Activated T-cell treated with anti-CD3 and anti-CD28 coated beads for 24 hours (primary cell): ENCODE measurements at places on chromosomes 2 and 18.

DNA sequence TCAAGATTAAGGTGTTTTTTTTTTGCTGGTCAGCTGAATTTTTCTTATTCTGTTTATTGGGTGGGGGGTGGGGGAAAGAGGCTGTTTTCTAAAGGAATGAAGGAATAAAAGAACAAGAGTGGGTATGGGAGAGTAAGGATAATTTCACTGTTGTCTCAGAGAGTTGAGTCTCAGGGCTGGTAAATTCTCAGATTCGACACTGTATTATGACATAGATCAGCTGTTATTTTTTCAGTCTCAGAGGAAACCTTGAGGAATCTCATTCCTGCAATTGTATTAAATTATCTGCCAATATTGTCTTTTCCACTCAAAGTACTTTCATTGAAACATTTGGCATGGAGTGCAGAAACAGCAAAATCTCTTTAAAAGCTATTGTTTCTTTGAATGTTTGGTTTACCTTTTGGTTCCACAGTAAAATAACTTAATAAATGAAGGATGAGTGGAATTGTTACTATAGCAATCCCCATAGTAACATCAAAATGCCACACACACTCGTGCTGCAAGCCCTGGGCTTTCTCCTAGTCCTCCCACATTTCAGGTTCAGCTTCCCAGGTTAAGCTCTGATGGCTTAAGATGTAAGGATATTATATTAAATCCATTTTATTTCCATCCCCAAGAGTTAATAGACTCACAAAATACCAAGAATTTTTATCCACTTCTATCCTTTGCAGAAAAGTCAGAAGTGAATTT is 478.7 kb upstream of the TCF4 start:
- no peak for DNase-seq

GRCh38 chr2:151805343-151805742 is 22.9 kb downstream of the ARL5A start:
- DNase-seq: no peak

GRCh38 chr2:286774-287392 is 1.0 kb downstream of the ALKAL2 start:
- DNase-seq: no peak

GRCh38 chr18:31273812-31274527 is 44.0 kb upstream of the DSG1 start:
- DNase-seq: no peak

DNA sequence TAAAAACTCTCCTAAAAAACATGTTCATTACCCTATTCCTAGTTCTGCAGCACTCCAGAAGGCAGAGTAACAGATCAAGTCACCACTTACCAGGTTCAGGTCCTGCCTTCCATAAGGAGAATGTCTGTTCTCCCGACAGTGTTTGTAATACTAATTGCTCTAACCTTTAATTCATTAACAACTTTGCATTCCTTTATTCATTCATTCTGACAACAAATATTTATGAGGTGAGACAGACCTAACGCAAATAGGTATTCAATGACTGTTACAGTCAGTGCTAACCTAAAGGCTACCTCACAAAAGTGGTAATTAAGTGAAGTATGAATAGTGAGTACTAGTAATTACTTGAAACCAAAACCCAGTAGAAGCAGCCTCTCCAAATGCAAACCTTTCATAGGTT is 224.0 kb downstream of the AFF3 start:
- no peak for DNase-seq

- DNase-seq: no peak
Observed at GRCh38 chr2:605674-606608, 71.3 kb downstream of the TMEM18 start.

- no peak for DNase-seq
Observed at GRCh38 chr2:5691985-5692529, at the start of gene SOX11. Gene SOX11 (plus strand): TSS chr2:5692384. CDS start chr2:5692722, 338 bp downstream.

DNA sequence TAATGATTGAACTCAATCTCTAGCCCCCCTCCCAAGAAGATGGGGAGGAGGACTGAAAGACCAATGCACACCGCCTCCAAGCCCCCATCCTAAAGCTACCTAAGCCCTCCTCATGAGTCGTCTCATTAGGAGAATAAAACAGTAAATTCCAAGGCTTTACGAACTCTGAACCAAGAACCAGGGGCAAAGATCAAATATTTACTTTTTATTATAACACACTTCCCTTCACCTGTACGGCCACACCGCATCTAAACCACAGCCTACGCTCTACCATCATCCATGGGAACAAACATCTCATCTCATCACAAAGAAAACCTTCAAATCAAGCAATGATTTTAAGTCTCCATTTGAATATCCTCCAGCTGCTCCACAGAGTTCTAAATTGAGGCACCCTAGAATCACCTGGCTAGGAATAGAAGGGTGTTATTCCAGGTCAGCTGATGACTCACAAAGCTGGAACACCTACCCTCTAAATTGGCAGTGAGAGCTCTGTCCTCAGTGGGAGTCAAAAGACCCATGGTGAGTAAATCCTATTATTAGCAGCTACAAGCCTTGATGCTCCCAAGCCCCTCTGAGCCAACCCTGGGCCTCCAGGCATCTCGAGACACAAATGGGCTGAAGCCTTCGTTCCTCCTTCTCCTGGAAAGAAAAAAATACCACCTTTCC is 45.6 kb upstream of the BZW1 start:
- no peak for DNase-seq

GRCh38 chr18:63999871-64000270 is 30.0 kb downstream of the SERPINB8 start:
- no peak for DNase-seq

- DNase-seq: no peak
Observed at GRCh38 chr2:216799873-216800431, 59.9 kb downstream of the TNP1 start.

DNA sequence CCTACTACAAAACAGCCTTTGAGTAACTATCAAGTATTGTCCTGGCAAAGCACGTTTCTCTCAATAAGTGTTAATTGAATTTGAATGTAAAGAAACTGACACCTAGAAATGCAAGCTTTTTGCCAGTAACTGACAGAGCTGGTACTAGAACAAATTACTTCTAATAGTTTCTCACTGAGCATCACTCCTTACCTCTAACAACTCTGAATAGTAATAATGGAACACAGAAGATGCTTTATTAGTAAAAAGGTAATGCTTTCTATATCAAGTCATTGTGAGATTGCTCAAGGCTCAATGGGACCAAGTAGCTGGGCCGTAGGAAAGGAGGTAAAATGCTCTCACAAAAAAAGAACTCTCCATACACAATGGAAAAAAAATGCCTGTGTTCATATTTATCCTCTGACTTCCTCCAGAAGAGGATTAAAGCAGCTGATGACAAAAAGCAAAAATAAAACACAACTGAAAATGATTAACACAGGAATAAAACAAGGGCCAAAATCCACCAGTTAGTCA is 11.8 kb downstream of the RASGRP3 start:
- DNase-seq: no peak

DNA sequence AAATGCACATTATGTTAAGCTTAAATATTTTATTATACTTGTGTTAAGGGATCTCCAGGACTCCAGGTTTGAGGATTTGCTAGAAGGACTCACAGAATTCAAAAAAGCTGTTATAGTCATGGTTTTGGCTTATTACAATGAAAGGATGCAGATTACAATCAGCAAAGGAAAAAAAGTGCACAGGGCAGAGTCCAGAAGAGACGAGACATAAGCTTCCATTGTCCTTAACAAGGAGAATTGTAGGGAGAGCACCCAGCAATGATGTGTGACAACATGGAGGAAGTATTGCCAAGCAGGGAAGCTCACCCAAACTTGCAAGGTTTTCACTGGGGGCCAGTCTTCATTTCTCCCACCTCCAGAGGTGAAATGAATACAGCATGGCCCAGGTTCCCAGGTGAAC is 12.8 kb upstream of the MYO5B start:
- DNase-seq: no peak

DNA sequence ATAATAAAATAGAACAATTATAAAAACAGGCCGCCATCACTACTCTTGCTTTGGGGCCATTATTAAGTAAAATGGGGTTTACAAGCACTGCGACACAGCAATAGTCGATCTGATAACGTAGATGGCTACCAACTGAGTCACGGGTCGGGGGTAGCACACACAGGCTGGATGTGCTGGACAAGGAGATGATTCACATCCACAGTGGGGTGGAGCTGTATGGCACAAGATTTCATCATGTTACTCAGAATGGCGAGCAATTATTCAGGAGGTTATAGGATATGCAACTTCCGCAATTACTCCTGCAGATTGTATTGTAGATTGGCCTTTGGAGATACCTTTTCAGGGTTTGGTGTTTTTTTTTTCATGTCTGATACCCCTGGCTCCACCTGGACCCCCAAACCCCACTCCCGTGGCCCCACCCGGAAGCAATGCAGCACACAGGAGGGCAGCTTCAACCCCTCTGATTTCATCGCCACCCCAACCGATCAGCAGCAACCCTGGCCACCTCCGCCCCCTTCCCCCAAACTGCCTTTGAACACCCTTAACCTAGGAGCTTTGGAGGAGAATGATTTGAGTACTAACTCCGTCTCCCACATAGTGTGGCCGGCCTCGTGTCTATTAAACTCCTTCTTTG is 21.4 kb upstream of the MLPH start:
- no peak for DNase-seq

DNA sequence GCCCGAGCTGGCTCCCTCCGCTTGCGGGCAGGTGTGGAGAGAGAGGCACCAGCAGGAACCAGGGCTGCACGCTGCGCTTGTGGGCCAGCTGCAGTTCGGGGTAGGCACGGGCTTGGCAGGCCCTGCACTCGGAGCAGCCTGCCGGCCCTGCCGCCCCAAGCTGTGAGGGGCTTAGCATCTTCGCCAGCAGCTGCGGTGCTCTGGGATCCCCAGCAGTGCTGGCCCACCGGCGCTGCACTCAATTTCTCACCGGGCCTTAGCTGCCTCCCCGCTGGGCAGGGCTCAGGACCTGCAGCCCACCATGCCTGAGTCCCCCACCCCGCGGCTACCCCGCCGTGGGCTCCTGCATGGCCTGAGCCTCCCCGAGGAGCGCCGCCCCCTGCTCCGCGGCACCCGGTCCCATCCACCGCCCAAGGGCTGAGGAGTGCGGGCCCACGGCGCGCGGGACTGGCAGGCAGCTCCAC is 434.4 kb upstream of the RGPD4 start:
- no peak for DNase-seq
